ENCODE measurements at places on chromosomes 1 and 21.

- DNase-seq = no peak
Measured at GRCh38 chr1:8728464-8728863, 89.0 kb downstream of the RERE start.

DNA sequence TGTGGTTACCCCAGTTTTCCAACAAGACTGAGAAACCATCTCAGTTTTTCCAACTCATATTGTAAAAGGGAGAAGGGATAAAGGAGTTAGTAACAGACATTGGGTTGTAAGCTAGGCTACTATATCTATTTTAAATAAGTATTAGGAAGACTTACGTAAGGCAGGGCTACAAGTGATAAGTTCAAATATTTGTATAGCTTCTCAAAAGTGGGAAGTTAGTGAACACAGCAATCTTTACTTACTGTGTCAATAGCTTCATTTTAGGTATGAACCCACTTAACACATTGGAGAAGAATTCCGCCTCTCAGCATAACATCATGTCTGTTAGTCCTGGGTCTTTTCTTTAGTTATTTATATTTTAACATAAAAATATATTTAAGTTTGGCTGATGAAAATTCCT, 320.1 kb downstream of the TPR start:
- no peak for DNase-seq

DNA sequence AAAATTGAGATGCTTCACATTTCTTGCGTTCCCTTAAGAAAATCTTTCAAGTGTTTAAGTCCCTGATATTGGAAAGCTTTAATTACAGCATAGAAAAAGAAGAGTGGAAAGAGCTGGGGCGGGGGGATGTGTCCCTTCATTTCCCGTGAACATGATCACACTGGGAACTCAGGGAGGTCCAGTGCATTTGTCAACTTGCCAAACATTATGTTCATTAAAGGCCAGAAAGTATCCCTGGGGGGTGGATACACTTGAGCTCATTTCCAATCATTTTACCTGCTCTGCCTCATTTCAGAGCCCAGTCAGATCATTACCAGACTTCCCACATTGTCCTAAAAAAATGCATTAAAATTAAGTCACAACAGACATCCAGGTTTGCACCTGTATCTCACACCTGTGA, 123.6 kb upstream of the KCNJ15 start:
- no peak for DNase-seq

DNA sequence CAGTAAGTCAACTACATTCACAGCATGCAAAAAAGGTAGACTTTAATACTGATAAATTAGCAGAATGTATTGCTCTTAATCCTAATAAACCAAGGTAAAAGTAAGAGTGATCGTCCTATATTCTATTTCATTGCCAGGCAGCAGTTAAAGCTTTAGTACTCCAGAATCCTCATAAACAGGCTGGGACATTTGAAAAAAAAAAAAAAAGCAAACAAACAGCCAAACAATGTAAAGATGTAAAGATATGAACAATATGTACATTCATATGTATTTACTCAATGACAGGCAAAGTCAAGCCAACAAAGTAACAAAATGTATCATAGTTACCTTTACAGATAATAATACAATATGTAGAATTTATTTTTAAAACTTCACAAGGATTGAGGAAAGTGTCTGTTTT, 383.6 kb downstream of the COL11A1 start:
- DNase-seq = no peak

DNA sequence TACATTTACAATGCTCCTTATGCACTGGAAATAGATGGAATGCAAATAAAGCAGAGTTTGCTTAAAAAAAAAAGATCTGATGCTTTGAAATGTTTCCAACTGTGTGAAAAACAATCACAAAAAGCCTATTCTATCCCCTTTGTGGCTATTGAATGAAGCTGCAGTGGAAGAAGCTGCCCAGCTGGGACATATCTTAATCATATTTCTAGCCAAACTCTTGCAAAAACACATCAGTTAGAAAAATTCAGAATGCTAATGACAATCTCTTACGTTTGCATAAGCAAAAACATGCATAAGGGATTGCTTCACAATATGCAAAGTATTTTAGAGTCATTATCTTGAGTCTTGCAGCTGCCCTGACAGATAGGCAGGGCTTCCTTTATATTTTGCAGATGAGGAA, 526.4 kb upstream of the USP24 start:
- no peak for DNase-seq

GRCh38 chr1:109265016-109265415, 15.7 kb downstream of the CELSR2 start:
- no peak for DNase-seq

All from stimulated activated CD8-positive, alpha-beta memory T cell treated with anti-CD3 and anti-CD28 coated beads, Interleukin-4, amount 100 ng/mL, for 1 hour (primary cell).